LHCN-M2 (cell line): ENCODE measurements at places on chromosomes 3 and 15.

DNA sequence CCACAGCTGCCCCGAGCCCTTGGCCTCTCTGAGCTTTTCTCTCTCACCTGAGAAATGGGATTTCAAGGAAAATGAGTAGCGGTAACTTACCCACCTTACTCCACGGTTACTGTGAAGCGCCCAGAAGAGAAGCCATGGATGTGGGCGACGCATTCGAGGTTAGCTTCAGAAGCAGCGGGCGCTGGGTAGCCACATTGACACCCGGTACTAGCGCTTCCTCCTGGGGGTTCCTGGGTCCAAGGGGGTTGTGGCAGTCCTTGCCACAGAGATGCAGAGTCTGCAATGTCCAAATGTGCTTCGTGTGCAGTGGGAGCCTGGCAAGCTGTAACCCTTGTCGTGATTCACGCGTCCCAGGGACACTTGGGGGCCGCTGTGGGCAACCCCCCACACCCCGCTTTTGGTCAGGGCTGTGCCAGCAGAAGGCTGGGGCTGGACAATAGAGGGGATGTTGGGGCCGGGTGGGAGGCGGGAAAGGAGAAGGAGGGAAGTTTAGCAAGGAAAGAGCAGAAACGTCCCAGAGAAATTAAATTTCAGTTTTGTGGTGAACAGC is 41.4 kb upstream of the FURIN start:
- no peak for DNase-seq

DNA sequence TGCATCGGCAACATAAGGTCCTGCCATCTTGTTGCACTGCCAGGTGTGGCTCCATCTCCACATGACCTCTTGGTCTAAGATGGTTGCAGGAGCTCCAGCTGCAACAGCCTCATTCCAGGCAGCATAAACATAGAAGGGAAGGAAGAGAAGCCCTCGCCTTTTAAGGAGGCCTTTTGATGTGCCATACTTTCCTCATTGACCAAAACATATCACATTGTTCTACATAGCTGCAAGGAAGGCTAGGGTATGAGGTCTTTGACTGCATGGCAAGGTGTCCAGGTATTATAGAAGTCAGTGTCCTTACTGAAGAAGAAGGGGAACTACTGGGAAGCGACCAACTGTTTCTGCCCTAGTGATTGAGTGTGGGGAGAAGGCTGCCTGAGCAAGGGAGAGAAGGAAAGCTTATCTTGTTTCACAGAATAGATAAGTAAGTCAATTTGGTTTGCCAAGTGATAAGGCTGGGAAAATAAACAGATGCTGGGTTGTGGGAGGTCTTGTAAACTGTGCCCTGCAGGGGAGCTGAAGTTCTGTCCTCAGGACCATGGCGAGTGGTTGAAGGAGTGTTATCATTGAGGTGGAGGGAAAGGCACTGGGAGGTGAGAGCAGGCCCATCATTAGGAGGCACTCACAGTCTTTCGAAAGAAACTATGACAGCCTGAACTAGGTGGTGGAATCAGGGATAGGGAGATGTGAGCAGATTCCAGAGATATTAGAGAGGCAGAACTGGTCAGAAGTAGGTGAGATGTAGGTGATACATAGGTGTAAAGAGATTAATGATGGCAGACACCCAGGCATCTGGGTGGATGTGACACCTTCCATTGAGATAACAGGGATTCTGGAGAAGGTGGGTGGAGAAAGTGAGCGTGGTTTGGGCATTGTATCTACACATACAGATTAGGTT is 93.8 kb upstream of the IGF1R start:
- no peak for DNase-seq

DNA sequence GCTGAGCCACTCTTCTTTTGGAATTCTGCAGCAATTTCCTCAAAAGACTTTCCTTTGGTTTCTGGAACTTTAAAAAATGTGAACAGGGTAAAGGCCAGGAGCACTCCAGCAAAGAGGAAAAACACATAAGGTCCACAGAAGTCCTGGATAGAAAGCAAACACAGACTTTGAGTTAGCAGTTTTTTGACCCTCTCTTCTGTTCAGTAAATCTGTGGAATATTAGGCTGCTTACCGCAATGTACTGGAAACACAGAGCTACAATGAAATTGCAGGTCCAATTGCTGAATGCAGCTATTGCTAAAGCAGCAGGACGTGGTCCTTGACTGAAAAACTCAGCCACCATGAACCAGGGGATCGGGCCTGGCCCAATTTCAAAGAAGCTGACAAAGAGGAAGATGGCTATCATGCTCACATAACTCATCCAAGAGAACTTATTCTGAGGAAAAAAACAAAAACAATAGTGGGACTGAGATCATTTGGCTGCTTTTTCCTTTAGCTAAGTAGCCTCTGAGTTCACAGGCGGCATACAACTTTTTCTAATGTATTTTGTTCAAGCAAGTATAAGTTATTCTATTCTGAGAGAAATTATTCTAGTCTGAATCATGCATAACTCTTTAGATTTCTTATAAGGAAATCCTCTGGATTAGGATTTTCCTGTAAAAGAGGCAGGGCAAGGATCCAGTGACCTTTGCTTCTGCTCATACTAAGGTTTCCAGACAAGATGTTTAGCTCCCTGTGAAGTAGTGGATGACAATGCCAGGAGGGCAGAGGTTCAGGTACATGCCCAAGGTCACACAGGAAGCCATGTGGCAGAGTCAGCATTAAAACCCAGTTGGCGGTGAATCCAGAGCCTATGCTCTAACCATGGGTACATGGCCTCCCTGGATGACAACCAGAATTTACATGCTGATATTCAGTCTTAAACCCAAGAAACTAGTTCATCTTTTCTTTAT is 28.3 kb downstream of the SLC2A2 start:
- no peak for DNase-seq

DNA sequence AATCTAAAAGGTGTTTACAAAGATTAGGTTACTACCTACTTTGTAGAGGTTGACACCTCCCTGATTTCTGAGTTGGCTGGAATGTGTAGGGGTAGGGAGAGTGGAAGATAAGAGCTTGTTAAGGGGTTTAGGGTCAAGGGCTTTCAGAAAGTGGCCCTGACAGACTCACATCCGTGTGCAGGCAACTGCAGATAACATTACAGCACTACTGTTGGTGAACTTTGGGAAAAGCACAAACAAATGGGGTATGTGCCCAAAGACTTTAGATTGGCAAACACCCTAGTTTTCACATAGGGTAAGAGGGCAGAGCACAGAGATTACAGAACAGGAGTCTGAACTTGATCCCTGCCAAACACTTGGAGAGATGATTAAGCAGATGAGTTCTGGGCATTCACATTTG is 375.7 kb downstream of the EPHB1 start:
- no peak for DNase-seq

GRCh38 chr3:139934613-139935015 is 371 bp upstream of the CLSTN2 start:
- DNase-seq = peak; percentile 19

DNA sequence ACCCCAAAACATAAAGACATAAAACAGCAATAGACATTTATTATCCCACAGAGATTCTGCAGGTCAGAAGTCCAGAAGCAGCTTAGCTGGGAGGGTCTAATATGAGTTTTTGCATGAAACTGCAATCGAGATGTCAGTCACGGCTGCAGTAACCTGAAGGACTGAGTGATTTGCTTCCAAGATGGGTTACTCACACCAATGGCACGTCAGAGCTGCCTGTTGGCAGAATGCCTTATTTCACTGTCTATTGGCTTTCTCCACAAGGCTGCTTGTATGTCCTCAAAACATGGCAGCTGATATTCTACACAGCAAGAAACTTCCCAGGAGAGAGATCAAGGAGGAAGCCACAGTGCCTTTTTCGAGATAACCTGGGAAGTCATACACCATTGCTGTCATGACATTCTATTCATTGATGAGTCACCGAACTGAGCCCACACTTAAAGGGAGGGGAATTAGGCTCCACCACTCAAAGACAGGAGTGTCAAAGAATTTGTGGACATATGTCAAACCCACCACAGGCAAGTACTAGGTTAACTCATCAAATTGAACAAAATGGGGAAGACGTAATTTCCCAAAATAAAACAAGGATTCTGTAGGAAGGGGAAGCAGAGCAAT is 122.2 kb downstream of the SYNPR start:
- no peak for DNase-seq

GRCh38 chr15:38017721-38018120 is 83.3 kb downstream of the TMCO5A start:
- DNase-seq = no peak

GRCh38 chr3:56725175-56725574 is 42.1 kb upstream of the TASOR start:
- DNase-seq = no peak

GRCh38 chr15:50055332-50055731 is 63.7 kb downstream of the ATP8B4 start:
- peak; percentile 88 for DNase-seq

DNA sequence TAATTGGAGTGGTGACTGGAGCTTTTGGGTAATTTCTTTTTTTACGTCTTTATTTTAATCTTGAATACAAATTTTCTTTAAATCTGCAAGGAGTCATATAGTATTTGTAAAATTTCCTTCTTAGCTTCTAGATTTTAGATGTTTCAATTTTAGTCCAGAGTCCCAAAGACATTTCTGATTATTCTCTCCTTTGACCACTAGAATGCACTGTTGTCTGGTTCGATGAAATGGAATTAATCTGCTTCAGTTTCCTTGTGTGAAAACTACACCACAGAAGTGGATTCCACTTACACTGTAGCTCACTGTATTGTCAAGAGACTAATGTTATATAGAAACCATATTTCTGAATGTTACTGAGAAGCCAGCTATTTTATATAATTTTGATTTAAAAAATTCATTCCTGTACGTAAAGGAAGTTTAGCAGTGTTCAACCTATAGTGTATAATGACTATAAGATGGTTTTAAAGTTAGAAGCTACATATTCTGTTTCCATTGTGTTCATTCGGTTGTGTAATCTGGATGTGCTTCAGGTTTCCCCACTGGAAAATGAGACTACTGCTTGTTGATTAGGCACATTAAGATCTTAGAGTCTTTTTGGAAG is 6.1 kb downstream of the GRAMD1C start:
- peak; percentile 40 for DNase-seq

GRCh38 chr15:96121086-96121920 is 209.2 kb upstream of the NR2F2 start:
- no peak for DNase-seq

- DNase-seq = peak; percentile 12
Observed at GRCh38 chr15:50549326-50549725, 2.9 kb upstream of the USP50 start.

- DNase-seq = no peak
Observed at GRCh38 chr3:42936157-42936981, 30.4 kb downstream of the ZNF662 start.

DNA sequence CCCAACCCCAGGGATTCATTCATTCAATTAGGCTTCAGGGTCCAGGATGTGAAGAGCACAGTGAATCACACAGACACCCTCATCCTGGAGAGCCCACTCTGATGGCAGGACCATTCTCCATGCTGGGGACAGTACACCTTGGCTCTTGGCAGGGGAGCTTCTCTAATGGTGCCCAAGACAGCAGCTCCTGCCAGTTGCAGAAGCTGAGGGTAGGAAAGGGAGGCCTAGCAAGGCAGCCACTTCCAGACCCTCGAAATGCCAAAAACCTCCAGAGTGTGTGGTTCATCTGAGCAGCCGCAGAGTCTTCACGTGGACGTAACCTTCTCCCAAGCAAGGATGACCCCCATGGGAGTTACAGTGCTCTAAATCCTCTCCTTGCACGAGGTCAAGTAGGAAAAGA is 186.2 kb downstream of the XXYLT1 start:
- DNase-seq = no peak

DNA sequence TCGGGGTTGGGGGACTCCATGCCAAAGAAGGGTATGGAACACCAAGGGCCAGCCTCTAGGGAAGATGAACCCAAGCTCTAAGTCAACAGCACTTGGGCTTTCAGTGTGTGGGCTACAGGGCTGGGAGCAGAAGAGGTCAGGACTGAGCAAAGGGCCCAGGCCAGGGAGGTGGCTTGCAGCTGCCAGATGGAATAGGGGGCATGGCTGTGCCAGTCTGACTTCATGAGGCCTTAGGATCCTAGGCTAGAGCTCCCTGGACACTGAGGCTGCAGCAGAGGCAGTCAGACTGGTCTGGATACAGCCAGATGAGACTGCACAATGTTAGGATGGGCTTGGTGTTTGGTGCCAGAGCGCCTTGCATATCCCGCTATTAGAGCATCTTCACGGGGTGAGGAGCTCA is 3.8 kb downstream of the RASGRF1 start:
- DNase-seq = no peak

GRCh38 chr3:33063651-33064051 is 33.3 kb downstream of the GLB1 start:
- no peak for DNase-seq

- DNase-seq = no peak
Observed at GRCh38 chr3:127304121-127304744, 16.4 kb upstream of the PRR20G start.

- DNase-seq = no peak
Observed at GRCh38 chr3:86254480-86254879, 736.5 kb downstream of the VGLL3 start.

DNA sequence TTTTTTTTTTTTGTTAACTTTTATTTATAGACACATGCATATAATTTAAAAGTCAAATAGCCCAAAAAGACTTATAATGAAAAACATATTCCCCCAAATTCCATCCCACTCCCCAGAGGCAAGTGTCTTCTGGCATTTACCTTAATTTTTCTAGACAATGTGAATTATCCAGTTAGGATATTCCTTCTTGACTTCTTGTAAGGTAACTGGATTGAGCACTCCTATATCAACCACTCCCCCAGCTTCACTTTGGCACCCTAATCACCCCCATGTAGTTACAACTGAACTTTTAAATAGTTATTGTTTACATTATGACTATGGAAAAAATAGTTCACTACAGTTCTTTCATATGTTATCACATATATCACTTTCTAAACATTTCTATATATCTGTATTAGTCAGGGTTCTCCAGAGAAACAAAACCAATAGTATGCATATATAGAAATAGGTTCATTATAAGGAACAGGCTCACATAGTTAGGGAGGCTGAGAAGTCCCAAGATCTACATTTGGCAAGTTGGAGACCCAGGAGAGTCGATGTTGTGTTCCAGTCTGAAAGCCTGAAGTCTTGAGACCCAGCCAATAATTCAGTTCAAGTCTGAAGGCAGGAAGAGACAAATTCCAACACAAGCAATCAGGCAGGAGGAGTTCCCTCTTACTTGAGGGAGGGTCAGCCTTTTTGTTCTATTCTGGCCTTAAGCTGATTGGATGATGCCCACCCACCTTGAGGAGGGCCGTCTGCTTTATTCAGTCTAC is 175.8 kb downstream of the THSD4 start:
- no peak for DNase-seq

GRCh38 chr15:88912500-88912921 is 668 bp downstream of the MFGE8 start:
- peak; percentile 49 for DNase-seq

- no peak for DNase-seq
Observed at GRCh38 chr15:85597155-85597815, 197.4 kb downstream of the KLHL25 start.

DNA sequence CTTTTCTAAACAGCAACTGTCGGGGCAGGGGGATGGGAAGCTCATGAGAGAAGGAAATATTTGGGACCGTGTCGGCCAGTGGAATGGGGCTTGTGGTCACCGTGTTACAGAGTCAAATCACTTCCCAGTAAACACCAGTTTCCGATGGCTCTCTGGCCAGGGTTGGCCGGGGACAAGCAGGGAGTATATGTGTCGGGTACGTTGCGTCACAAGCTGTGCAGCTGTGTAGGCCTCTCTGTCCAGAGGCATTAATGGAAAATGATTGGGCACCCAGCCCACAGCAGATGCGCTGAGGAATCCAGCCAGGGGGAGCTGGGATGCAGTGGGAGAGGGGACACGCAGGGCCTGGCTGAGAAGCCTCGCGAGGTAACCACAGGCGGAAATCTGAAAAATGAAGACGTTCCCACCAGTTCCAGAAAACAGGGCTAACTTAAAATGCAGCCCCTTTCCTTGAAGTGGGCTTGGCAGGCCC is 15.8 kb upstream of the ALDH1A3 start:
- peak; percentile 46 for DNase-seq

GRCh38 chr3:40310705-40311104 is 1.2 kb downstream of the EIF1B start:
- no peak for DNase-seq
